Activated CD4-positive, alpha-beta T cell treated with anti-CD3 and anti-CD28 coated beads, Interleukin-2, amount 50 U/mL, for 1 hour (primary cell): ENCODE measurements at places on chromosomes 4 and X.

- no peak for DNase-seq
Observed at GRCh38 chrX:74434336-74434735, 13.0 kb downstream of the SLC16A2 start.

GRCh38 chr4:127162741-127163140, 470.0 kb upstream of the INTU start:
- no peak for DNase-seq

DNA sequence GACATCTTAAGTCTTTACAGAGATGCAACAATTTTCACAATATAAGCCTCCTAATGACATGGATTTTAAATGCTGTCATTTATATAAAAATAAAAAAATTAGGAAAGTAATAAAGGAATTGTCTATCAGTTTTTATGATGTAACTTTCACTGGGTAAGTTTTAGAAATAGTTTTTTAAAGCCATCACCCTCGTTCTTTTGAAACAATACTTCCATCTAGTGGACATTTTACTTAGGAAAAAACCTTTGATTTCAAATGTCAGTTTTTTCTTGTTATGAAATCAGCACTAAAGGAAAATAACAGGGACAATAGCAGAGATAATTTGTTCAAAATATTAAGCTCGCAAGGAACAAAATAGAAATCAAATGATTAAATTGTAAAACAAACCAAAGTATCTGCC, 24.3 kb upstream of the NDNF start:
- no peak for DNase-seq

DNA sequence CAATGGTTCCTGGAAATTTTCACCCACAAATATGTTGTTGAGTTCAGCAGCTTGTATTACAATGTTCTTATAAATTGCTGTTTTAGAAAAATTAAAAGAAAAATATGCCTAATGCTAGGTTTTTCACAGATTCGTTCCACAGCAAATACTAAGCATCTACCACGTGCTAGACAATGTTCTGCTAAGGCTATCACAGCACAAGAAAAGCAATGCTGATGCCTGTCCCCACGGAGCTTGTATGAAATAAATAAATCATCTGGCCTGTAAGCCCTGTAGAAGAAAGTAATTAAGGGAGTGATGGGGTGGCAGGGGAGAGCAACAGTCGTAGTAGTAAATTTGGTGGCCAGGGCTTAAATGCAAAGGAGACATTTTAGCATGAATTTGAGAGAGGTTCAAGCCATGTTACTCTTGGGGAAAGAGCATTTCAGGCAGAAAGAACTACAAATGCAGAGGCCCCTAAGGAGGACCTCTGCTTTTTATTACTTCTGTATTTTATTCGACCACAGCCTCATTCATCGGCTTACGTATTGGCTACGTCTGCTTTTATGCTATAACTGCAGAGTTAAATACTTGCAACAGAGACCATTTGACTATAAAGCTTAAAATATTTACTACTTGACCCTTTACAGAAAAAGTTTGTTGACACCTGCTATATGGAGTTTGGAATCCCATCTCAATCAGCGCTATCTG, 36.3 kb downstream of the ARAP2 start:
- no peak for DNase-seq

GRCh38 chr4:25827897-25828296, 34.9 kb downstream of the SEL1L3 start:
- no peak for DNase-seq

DNA sequence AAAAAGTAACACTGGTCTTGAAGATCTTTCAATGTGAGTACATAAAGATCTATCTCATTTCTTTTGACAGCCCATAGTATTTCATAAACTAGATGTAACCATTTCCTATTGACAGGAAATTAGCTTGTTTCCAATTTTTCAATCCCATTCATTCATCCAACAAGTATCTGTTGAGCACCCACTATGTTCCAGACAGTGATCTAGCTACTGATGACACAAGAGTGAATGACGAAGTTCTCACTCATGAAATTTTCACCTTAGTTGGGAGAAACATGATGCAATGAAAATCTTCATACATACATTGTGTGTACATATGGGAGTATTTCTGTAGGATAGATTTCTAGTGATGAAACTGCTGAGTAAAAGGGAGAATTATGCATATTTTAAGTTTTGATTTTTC, 1.7 kb downstream of the CD38 start:
- DNase-seq = no peak
